NCI-H1092 (cell line): ENCODE measurements at places on chromosomes 2 and 18.

DNA sequence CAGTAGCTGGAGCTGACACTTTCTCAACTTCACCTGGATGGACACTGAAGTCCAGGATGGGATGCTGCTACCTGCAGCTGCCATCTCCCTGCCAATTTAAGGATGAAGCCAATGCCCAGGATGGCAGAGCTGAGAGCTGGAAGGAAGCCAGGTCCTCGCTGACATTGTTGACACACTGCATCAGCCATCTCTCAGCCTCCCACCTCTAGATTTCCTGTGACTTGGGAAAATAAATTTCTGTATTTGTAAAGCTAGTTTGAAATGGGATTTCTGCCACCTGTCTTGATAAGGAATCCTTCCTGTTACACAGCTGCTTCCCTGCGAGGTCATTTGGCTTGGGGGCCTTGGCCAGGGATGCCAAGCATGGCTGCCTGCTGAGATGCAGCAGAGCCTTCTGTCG is 43.5 kb downstream of the KCTD1 start:
- DNase-seq, result peak; percentile 49

- no peak for DNase-seq
Measured at GRCh38 chr2:3035385-3036050, 342.1 kb downstream of the EIPR1 start.

- no peak for DNase-seq
Measured at GRCh38 chr18:12287131-12287681, 20.8 kb upstream of the TUBB6 start.

DNA sequence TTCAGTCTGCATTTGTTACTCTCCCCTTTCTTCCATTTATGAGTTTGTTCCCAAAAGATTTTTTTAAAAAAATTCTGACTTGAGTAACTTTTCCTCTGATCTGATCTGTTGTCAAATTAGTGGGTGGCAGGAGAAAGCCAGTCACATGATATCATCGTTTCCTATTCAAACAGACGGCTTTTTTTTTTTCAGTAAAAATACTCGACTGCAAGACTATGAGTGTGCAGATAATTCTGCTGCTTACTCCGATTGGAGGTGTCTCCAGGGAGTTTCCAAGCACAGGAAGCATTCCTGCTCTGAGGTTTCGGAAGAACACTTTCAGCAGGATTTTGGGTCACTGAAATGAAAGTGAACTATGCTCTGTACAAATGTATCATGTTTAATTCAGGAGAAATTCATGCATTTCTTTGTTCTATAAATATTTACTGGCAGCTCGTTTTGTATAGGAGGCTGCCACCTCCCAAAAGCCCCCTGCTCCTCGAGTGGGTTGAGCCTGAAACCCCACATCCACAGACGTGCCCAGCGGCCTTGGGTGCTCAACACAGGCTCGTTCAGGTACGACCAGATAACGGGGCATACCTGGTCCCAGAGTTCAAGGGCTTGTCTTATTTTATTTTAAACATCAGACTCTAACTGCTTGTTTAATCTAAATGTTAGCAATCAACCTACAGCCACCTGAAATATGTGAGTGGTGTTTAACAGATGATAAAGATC is 126.9 kb upstream of the ZNF516 start:
- DNase-seq, result peak; percentile 27

DNA sequence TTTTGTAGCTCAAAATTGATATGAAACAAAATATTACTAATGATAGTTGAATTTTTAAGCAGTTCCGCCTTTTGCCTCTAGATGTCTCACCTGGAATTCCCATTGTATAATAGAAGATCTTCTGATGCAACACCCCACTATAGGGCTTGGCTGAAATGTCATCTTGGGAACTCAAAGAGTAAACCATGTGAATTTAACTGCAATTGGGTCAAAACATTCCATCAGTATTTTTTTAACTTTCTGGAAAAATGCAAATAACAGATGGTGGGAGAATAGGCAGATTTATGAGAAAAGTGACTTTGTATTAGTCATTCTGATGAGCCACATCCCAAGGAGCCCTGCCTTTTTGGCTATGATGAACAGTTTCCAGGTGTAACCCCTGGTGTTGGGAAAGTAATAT is 489.9 kb downstream of the NYAP2 start:
- DNase-seq, result no peak

GRCh38 chr2:227325839-227326195 is 766 bp downstream of the MFF start:
- no peak for DNase-seq

DNA sequence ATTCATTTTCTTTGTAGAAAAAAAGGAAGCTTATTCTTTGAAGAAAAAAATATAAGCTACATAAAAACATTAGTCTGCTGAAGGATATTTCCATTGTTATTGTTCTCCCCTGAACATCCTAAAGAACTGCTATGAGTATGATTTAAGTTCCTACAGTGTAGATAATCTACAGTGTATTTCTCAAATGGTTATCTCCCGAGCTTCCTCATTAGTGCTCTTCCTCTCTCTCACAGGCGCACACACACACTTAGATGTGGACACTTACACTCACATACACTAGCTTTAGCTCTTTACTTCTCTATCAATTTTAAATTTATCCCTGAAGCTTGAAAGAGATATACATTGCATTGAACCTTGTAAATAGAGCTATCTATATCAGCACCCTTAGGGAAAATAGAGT is 681.0 kb downstream of the KCNJ3 start:
- DNase-seq, result no peak

DNA sequence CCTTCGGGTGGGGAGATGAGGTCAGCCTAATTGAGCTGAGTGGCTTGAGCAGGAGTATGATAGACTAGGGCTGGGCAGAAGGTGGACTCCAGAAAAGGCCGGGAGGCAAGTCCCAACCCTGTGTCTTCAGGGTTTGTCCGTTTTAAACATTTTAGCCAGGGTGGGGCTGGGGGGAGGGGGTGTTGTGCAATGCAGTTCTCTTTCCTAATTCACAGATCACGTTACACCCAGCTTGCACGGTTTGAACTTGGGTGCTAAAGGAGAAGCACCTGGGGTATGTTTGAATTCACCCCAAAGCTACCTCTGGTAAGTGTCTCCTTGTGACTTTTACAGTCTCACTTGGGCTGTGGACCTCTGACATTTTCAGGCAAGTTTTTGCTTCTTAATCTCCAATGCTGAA is 233.3 kb downstream of the AGAP1 start:
- no peak for DNase-seq

DNA sequence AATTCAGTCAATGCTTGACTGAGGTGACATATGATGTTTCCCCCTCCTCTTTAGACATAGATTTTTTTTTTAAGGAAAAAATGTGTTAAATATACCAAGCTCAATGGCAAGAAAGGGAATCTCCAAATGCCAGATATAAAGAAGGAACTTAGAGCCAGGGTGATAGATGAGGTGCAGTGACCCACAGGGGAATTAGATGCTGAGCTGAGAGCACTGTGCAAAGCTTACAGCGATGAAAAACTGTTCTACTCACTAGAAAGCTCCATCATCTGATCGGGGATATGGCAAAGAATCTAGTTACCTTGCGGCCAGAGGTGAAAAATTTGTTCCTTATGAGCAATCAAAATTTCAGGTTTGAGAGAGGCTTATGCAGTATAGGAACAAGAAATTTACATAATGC is 150.9 kb upstream of the ZFP36L2 start:
- DNase-seq, result no peak

GRCh38 chr2:171878481-171878993 is 15.5 kb downstream of the SLC25A12 start:
- no peak for DNase-seq

GRCh38 chr2:34664266-34664665 is 1065.2 kb upstream of the FAM98A start:
- DNase-seq, result no peak

GRCh38 chr2:143730155-143730952 is 601.1 kb downstream of the ARHGAP15 start:
- no peak for DNase-seq

DNA sequence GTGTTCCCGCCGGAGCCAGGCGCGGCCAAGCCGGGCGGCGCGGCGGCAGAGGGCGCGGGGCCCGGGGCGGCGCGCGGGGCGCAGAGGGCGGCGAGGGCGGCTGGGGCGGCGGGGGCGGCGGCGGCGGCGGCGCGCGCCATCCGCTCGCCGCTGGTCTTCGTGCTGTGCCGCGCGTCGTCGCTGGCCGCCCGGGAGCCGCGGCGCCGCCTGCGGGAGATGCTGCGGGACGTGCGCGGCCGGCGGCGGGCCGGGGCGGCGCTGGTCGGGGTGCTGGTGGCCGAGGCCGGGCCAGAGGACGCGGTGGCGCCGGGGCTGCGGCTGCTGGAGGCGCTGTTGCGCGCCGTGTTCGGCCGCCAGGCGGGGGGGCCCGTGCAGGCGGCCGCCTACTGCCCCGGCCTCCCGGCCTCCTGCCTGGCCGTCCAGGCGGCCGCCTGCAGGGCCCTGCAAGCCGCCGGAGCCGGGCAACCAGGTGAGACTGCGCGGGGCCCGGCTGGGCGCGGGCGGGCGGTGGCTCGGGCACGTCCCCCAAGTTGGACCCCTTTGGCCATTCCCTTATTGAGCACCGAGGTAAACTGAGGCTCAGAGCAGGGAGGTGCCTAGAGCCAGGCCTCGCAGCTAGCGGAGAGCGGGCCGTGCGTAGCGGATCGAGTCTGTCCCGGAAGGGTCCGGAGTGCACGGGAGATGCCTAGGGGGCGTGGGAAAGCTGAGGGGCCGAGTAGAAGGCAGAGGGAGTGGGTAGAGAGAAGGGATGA is 584 bp downstream of the C2orf72 start:
- no peak for DNase-seq

DNA sequence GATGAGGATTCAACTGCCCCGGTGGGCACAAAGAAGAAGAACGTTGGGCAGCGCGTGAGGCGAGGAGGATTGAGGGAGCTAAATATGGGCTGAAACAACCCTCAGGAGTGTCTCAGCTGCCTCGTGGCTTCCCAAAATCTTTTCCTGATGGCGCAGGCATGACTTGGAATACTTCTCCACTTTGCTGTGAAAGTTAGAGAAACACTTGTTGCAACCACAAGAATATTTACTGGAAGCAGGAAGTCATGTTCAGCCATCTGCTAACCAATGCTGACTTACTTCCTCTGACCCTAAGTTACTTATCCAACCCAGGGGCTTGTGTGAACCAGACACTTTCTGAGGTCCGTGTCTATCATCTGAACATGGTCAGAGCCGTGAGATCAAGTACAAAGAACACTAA is 148.8 kb downstream of the ARL4C start:
- DNase-seq, result no peak

- DNase-seq, result no peak
Measured at GRCh38 chr2:133130548-133131246, 437.6 kb downstream of the NCKAP5 start.

GRCh38 chr18:51721996-51722395 is 524.5 kb upstream of the MEX3C start:
- no peak for DNase-seq

DNA sequence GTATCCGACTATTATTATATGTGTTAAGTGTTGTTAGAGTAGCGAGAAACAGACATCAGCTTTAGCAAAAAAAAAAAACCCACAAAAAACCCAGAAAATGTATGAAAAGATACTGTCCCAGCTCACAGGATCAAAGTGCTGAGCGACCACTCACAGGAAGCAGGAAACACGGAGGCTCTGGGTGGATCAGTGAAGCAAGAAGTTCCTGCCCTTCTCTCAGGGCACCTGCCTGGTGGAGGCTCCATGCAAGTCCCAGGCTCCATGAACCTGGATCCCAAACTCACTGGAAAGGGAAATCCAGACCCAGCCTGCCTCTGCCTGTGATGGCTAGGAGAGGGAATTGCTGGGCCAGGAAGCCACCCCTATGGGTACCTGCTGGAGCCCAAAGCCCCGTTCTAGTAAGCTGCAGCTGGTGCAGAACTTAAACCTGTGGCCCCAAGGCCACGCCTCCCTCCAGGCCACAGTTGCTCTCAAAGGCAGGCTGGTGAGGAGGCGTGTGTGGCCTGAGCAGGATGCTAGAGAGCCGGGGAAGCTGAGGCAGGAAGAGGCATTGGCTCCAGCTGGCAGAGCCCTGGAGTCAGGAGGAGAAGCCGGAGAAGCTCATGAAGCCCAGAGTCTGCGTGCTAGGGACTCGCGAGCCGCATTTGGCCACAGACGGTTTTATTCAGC is 63.5 kb upstream of the TAF1B start:
- no peak for DNase-seq

DNA sequence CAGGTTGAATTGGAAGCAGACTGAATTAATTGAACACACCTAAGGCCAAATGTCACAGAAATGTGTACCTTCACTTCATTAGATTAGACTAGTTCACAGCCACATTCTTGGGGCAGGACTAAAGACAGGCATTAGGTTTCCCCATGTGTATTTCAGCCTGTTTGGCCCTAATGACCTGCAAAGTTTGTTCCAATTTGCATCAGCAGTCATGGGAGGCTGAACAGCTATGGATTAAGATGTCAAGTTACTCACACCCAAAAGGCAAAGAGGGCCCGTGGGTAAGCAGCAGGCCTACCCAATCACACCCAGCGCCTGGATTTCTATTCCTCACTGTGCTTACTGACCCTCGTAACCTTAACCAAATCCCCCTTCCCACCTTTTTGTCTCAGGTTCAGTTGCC is 99.6 kb upstream of the RIOK3 start:
- no peak for DNase-seq

DNA sequence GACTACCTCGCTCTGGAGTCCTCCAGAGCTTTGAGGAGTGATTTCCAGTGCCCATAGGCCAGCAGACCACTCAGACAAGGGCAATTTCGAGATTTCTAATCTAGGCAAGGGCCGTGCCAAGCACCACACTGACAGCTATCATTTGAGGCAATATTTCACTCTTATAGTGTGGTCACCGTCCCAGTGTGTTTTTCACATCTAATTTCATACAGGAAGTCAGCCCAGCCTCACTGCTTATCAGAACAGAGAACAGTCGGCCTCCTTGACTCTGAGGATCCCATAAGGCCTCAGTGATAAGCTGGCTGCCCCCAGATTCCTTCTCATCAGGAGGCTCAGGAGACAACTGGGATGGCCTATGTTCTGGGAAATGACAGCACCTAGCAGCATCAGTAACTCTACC is 581 bp downstream of the CAPN14 start:
- DNase-seq, result no peak

DNA sequence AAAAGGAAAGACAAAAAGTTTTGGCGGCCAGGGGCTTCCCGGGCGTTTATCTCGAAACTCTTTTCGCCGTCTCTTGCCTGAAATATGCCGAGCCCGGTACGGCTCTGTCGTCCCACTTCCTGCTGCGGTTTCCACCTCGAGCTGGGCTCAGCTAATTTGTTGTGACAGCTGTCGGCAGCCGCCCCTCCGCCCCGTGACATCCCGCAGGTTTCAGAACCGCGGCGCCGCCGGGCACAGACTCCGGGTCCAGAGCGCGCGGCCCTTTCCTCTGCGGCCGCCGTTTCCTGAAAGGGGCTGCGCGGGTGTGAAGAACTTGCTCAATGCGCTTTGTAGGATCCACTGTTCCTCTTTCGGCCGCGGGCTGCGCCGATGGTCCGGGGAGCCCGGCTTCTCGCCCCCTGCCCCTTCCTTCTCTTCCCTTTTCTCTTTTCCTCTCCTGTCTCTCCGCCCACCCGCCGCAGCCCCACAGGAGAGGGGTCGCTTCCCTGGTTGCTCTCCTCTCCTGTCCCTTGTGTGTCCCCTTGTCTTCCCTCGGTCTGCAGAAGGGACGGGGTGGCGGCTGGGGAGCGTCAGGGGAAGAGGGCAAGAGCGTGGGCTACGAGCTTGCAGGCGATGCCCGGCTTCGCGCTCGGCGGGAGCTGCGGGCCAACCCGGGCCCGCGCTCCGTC is 648 bp downstream of the ARID5A start:
- no peak for DNase-seq
